Kidney epithelial cell (primary cell): ENCODE measurements at places on chromosomes 1 and 21. TPM values are rescaled to one million over a fixed set of nuclear protein-coding genes. Genes with fewer than 3 reads are reported as not detected.

RABGAP1L gene
- total RNA-seq, result 22.1 and 26.3 TPM in 2 replicates

DNM3 gene
- total RNA-seq, result 1.6 and 2.7 TPM in 2 replicates

UBE2G2 gene
- 39.5 and 40.6 TPM in 2 replicates for total RNA-seq

SHE gene
- under 0.01 TPM in 1 of 2 replicates, not detected in the other for total RNA-seq

TRAF3IP3 gene
- not detected in 2 replicates for total RNA-seq

B3GALNT2 gene
- 34.0 and 39.8 TPM in 2 replicates for total RNA-seq
